ENCODE measurements at places on chromosomes 5 and 9. TPM values are rescaled to one million over a fixed set of nuclear protein-coding genes. Genes with fewer than 3 reads are reported as not detected.

The FCN1 gene
- 3.0 TPM for total RNA-seq

The KLHL3 gene
- total RNA-seq, result 4.7 TPM

The ESM1 gene
- total RNA-seq, result 0.13 TPM

The LAMC3 gene
- 0.78 TPM for total RNA-seq

The ORM2 gene
- total RNA-seq, result not detected

The DDX4 gene
- not detected for total RNA-seq

The TNFSF8 gene
- total RNA-seq, result 1.9 TPM

The PDZD2 gene
- total RNA-seq, result 11.9 TPM

The KCNIP1 gene
- total RNA-seq, result 1.6 TPM

The ZNF658 gene
- total RNA-seq, result 8.2 TPM

The IL13 gene
- not detected for total RNA-seq

The GAPT gene
- 0.50 TPM for total RNA-seq

The LCN10 gene
- 7.9 TPM for total RNA-seq

The ACSL6 gene
- 1.3 TPM for total RNA-seq

The SELENOP gene
- 79.2 TPM for total RNA-seq

The PCDHGA5 gene
- 2.6 TPM for total RNA-seq

The RUFY1 gene
- total RNA-seq, result 38.1 TPM

The ZNF883 gene
- 1.2 TPM for total RNA-seq

The ADRB2 gene
- 3.8 TPM for total RNA-seq

The SPRY4 gene
- 18.1 TPM for total RNA-seq

The NR2F1 gene
- 111 TPM for total RNA-seq

The SEMA6A gene
- 16.4 TPM for total RNA-seq

The SLC36A3 gene
- not detected for total RNA-seq

The COL23A1 gene
- 3.4 TPM for total RNA-seq

The PNPLA7 gene
- 9.2 TPM for total RNA-seq

The OBP2B gene
- not detected for total RNA-seq

The RLN2 gene
- total RNA-seq, result not detected

The FKBP15 gene
- 22.9 TPM for total RNA-seq

The PALM2AKAP2 gene
- 2.5 TPM for total RNA-seq

The ANKRD20A1 gene
- 0.31 TPM for total RNA-seq

The BARHL1 gene
- total RNA-seq, result not detected

The SURF1 gene
- total RNA-seq, result 49.2 TPM

The MCTP1 gene
- total RNA-seq, result 57.6 TPM

The CKMT2 gene
- 10.2 TPM for total RNA-seq

The C8G gene
- total RNA-seq, result not detected

The SLC36A2 gene
- total RNA-seq, result not detected

The NPR3 gene
- total RNA-seq, result 4.9 TPM

The ARID3C gene
- not detected for total RNA-seq

The ACTBL2 gene
- not detected for total RNA-seq

The S1PR3 gene
- total RNA-seq, result 193 TPM

The PCDHA6 gene
- 0.78 TPM for total RNA-seq

The GBGT1 gene
- total RNA-seq, result 14.2 TPM

The GZMA gene
- 3.5 TPM for total RNA-seq

The FIBCD1 gene
- not detected for total RNA-seq

The IFNA21 gene
- total RNA-seq, result not detected

The FLT4 gene
- 12.0 TPM for total RNA-seq

Data from gastroesophageal sphincter (tissue), 4 donors.